Esophagus (tissue), 2 donors: ENCODE measurements at places on chromosomes 2 and 18. TPM values are rescaled to one million over a fixed set of nuclear protein-coding genes. Genes with fewer than 3 reads are reported as not detected.

The LYG2 gene
- not detected for polyA plus RNA-seq

The PTPRN gene
- polyA plus RNA-seq: 0.14 TPM

The PRKAG3 gene
- polyA plus RNA-seq: not detected

The ACMSD gene
- not detected for polyA plus RNA-seq

The OSR1 gene
- 1.1 TPM for polyA plus RNA-seq

The LIMS3 gene
- 0.26 TPM for polyA plus RNA-seq

The FBXO48 gene
- 0.44 TPM for polyA plus RNA-seq

The KCNE4 gene
- polyA plus RNA-seq: 0.64 TPM

The PSD4 gene
- polyA plus RNA-seq: 32.6 TPM

The ERFE gene
- 0.38 TPM for polyA plus RNA-seq

The TBR1 gene
- polyA plus RNA-seq: not detected

The PRSS56 gene
- not detected for polyA plus RNA-seq

The ATP8B1 gene
- polyA plus RNA-seq: 8.0 TPM

The CPLX4 gene
- polyA plus RNA-seq: not detected

The SULT1C2 gene
- polyA plus RNA-seq: 0.04 TPM

The DSG4 gene
- 0.01 TPM for polyA plus RNA-seq

The IL1RL2 gene
- 6.1 TPM for polyA plus RNA-seq

The SULT1C4 gene
- 0.27 TPM for polyA plus RNA-seq

The TMEM18 gene
- 21.6 TPM for polyA plus RNA-seq

The SP140L gene
- 10.6 TPM for polyA plus RNA-seq

The CTAGE1 gene
- polyA plus RNA-seq: not detected

The FAM237A gene
- polyA plus RNA-seq: not detected

The LYPD1 gene
- polyA plus RNA-seq: 0.56 TPM

The ZSWIM2 gene
- polyA plus RNA-seq: not detected

The GCG gene
- 0.14 TPM for polyA plus RNA-seq

The CBLN2 gene
- not detected for polyA plus RNA-seq

The UGT1A3 gene
- 1.5 TPM for polyA plus RNA-seq

The ARHGAP25 gene
- polyA plus RNA-seq: 3.4 TPM

The CAPN13 gene
- polyA plus RNA-seq: 0.41 TPM

The SNED1 gene
- 3.3 TPM for polyA plus RNA-seq

The FBXO15 gene
- polyA plus RNA-seq: 0.41 TPM

The SERPINB10 gene
- polyA plus RNA-seq: 0.46 TPM

The TRIM43 gene
- not detected for polyA plus RNA-seq

The ACADL gene
- 0.56 TPM for polyA plus RNA-seq

The MYO3B gene
- polyA plus RNA-seq: 0.08 TPM

The HNRNPLL gene
- 9.6 TPM for polyA plus RNA-seq

The CGREF1 gene
- 3.4 TPM for polyA plus RNA-seq

The HOXD4 gene
- polyA plus RNA-seq: 0.61 TPM

The RTP5 gene
- 0.28 TPM for polyA plus RNA-seq

The TMEM17 gene
- 1.1 TPM for polyA plus RNA-seq

The IL36RN gene
- 25.9 TPM for polyA plus RNA-seq

The LRRC30 gene
- not detected for polyA plus RNA-seq

The SH3RF3 gene
- polyA plus RNA-seq: 1.1 TPM
